Stimulated activated CD4-positive, alpha-beta T cell treated with anti-CD3 and anti-CD28 coated beads, Interleukin-1b, Interleukin-23, amount 100 ng/mL, for 4 hours (primary cell): ENCODE measurements at places on chromosomes 13 and 19.

GRCh38 chr13:111251646-111252445, 68.6 kb upstream of the TEX29 start:
- no peak for DNase-seq

GRCh38 chr13:101529422-101529821, 76.9 kb downstream of the ITGBL1 start:
- DNase-seq = no peak

- DNase-seq = no peak
These were observed 55.2 kb downstream of the SPATA13 start for GRCh38 chr13:24215732-24216131.

- DNase-seq = no peak
These were observed 74.5 kb downstream of the NBEA start for GRCh38 chr13:35016362-35017112.

DNA sequence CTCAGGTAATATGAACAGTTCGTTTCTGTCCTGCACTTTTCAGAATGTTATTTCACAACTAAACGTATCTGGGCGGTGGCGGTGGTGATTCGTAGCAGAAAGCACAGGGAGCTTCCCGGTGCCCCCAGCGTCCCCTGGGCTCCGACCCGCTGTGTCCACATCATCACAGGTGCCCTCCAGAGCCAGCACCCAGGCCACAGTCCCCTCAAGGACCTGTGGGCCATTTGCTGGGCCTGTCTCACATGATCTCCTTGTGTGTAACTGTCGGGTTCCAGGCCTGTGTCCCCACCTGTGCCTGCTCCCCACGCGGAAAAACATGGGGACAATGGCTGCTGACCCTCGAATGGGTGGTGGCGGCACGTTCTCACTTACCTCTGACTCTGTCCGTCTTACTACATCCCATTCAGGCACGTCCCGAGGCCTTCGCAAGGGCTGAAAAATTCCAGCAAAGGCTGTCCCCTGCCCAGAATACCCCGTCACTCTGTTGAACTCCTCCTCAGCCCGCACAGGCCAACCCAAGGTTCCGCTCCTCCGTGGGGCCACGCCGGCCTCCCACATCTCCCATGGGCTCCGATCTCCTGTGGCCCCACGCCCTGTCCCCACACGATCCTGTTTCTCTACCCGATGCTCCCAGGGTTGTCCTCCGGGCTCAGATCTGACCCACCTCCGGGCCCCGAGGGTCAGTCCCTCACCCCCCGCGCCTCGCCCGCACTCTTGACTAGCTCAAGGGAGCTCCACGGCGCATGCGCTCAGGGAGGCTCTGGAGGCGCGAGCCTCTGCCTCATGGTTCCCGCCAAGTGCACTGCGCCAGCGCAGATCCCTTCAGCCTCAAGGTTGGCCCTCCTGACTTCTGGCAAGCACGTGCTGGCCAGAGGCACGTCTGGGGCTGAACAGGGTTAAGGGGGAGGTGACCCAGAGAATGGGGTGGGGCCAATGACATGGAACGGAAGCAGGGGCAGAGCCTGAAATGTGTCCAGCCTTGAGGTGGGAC, 21.2 kb downstream of the DEDD2 start:
- no peak for DNase-seq

- no peak for DNase-seq
These were observed 44.9 kb downstream of the LYL1 start for GRCh38 chr19:13057744-13058143.

DNA sequence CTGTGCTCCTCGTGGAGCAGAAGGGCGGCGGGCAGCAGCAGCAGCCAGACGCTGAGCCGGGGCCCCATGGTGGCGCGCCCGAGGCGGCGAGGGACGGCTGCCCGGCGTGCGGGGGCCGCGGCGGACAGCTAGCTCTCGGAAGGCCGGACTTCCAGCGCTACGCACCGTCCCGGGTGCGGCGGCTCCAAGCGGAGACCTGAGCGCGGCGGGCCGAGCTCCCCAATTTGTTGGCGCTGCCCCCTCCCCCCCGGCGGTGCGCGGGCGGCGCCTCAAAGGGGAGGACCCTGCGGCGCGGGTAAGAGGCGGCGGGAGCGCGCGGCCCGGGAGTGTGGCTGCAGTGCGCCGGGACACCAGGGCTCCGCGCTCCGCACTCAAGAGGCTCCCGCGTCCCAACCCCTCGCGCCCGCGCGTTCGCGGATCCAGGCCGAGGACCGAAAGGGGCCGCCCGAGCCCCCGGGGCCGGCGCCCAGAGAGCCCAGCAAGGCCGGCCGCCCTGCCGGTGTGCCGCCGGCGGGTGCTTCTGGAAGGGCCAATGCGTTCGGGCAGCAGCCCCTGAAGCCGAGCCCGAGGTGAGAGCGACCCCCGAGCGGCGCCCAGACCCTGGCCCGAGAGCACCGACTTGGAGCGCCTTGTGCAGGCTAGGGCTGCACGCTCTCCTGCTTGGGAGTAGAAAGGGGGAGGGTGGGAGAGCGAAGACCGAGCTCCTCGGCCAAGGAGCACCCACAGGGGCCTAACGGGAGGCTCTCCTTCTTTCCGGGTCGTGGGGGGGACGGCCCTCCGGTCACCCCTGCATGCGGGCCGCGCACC, at the start of the genes COL4A1 and COL4A2:
Gene COL4A1 (minus strand): TSS at position 198 of the 807 bp plus-strand sequence. CDS start 130 bp downstream, at position 68.
Gene COL4A2 (plus strand): TSS at position 325 of the 807 bp plus-strand sequence. CDS start 620 bp downstream, outside the sequence.
- DNase-seq = no peak

DNA sequence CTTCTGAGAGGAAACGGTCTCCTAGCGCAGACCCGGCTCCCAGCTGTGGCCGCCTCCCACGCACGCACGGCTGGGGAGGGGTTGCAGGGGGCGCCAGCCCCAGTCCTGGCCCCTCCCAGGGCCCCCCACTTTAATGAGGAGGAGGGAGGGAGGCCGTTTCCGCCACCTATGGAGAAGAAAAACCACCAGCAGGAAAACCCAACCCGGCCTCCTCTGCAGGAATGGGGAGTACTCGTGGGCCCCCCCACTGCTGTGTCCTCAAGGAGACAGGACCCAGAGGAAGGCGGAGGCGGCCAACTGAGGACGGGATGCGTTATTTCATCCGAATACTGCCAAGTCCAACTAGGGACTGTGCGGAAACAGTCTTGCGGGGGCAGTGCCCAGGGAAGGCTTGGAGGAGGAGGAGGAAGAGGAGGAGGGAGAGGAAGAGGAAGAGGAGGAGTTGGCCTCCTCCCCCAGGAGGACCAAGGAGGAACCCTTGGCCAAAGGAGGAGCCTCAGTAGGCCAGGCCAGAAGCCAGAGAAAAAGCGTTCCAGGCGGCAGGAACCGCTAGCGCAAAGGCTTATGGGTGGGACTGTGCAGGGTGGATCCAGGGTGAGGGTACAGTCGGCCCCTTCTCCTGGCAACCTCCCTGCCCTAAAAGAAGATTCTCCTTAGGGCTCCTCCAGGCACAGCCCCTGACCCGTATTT, 3.9 kb upstream of the SSBP4 start:
- DNase-seq = no peak

GRCh38 chr19:2188708-2189385, 25.1 kb downstream of the DOT1L start:
- DNase-seq = no peak

GRCh38 chr19:49409441-49410029, 13.7 kb downstream of the PTH2 start:
- DNase-seq = no peak

GRCh38 chr13:74134777-74135325, 647 bp upstream of the KLF12 start:
- peak; percentile 51 for DNase-seq

GRCh38 chr13:22866221-22866620, 314.6 kb upstream of the SGCG start:
- no peak for DNase-seq

DNA sequence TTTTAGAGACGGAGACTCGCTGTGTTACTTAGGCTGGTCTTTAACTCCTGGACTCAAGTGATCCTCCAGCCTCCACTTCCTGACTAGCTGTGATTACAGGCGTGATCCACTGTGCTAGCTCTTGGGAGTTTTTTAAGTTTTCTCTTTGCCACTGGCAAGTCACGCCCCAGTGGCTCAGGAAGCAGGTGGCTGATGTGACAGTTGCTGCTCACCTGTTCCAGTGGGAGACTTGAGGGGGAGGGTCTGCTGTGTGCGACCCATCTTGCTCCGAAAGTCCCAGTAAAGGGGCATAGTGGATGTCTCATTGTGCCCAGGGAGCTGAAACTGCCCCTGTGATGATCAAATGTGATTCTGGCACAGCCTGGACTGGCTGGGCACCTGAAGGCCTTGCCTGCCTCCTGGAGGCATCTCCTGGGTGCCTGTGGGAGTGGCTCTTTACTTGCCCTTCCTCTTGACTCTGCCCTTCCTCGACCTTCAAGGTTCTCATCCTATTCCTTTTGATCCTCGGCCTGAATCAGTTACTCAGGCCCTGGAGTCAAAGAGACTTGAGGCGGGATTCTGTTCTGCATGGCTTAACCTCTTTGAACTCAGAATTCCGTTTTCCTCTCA, 7.8 kb downstream of the SMARCA4 start:
- DNase-seq = no peak

DNA sequence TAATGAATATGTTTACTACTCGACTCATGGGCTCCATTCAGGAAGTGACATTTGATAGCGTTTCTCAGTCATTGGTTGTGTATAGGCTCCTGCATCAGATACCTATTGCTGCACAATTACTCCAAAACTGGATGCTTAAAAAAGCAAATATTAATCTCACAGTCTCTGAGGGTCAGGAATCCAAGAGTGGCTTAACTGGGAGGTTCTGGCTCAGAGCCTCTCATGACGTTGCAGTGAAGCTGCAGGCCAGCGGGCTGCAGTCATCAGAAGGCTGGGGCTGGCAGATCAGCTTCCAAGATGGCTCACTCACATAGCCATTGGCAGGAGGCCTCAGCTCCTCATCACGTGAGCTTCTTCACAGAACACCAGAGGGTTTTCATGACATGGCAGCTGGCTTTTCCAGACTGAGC, 525.1 kb upstream of the NBEA start:
- no peak for DNase-seq
